ENCODE measurements at places on chromosomes 11 and 22.

- DNase-seq = no peak
Observed at GRCh38 chr11:31821766-31822165, 10.6 kb upstream of the PAX6 start.

GRCh38 chr11:33072465-33072864 is 33.1 kb downstream of the TCP11L1 start:
- DNase-seq = no peak

DNA sequence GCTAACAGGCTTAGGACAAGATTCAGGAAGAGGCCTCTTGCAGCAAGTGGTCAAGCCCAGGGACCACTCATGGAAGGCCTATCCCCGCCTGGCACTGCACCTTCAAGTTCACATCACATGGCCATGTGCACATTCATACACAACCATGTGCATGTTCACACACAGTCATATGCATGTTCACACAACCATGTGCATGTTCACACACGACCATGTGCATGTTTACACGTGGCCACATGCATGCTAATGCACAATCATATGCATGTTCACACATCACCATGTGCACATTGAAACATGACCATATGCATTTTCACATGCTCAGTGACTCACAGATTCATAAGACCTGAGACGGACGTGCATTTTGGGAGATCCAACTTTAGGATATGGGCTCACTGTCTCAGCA is 28.7 kb upstream of the IL17RA start:
- DNase-seq = no peak

GRCh38 chr11:41145420-41145819 is 314.0 kb downstream of the LRRC4C start:
- DNase-seq = no peak

DNA sequence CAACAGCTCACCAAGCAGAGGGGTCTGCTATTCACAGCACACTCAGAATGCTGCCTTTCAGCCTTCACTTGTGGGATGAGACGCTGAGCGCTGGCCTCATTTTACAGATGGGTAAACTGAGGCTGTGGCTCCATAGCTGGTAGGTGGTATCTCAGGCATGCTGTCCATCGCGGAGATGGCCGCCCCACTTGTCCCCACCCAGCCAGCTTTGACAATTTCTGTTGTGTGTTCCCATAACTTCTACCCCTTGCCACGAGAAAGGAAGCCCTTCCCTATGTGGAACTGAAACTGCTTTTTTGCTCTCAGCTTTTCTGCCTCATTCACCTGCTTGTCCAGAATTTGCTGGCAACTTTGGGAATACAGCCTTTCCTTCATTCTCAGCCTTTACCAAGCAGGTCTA is 36.1 kb upstream of the NNMT start:
- no peak for DNase-seq

- DNase-seq = no peak
Observed at GRCh38 chr11:98561877-98562395, 458.8 kb upstream of the CNTN5 start.

GRCh38 chr11:7596975-7597391 is 76.3 kb downstream of the CYB5R2 start:
- DNase-seq = no peak

All from bone marrow (tissue), 2 donors.